ENCODE measurements at places on chromosomes 6 and 20.

- DNase-seq: peak; percentile 52
Measured at GRCh38 chr20:59403261-59403961, 103.0 kb downstream of the EDN3 start.

DNA sequence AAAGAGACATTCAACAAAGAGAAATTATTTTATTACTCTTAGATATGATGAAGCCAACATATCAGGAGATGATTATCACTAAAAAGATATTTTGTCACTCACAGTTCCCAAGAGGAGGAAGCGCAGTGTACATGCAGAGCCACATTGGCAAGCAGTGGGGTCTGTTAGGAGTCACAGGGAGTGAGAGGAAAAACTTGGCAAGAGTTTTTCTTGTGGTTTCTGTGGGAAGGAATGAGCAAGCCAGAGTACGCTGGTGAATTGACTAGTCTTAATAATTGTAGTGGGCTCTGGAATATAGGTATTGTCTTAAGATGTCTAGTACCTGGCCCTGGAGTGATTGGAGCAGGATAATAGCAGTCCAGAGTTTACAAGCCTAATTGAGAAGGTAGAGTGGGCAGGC, 1095.2 kb downstream of the GRIK2 start:
- no peak for DNase-seq

GRCh38 chr6:69802995-69803394, 6.2 kb upstream of the LMBRD1 start:
- no peak for DNase-seq

DNA sequence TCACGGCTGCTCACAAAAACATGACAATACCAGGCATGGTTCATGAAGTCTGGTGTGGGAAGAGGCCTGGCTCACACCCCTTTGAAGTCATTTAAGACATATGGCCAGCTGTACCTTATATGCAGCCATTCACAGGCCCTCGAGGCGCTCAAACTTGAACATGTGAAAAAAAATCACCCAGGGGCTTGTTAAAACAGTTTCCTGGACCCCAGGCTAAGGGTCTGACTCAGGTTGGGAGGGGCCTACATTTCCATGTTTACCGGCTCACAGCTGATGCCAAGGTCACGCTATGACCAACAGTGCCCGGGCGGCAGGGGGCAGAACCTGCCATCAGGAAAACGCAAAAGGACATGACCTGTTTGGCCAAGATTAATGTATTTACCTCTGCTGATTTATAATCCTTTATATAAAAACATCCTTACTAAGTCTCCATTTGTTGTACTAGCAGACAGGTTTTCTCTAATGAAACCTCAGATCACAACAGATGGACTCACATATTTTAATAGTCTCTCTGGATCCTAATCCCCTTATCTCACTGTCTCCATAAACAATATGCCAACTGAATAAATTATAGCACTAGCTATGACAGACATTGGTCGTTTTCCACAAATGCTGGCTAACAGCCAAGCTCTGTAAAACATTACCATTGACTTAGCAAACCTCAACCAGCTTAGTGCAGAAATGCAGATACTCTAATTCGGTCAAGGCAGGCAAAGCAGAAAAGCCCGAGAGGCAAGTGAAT, 19.9 kb downstream of the EZR start:
- no peak for DNase-seq

DNA sequence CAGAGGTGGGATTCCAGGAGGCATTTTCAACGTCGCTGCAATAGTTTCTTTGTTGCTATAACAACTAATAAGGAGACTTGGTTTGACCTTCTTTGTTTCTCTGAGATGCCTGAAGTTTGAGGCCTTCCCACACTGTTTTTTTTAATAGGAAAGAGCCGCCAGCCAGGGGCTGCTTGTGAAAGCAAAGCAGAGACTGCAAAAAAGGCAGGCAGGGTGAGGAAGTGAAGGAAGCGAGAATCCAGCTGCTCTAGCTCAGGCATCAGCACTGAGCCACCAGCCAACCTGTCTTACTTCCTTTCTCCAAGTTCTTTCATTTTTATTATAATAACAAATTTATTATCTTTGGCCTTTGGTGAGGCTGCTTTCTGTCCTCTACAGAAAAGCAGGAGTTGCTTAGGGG, 179.1 kb downstream of the DOK5 start:
- DNase-seq: no peak

GRCh38 chr6:137794516-137795201, 72.4 kb upstream of the TNFAIP3 start:
- DNase-seq: no peak

DNA sequence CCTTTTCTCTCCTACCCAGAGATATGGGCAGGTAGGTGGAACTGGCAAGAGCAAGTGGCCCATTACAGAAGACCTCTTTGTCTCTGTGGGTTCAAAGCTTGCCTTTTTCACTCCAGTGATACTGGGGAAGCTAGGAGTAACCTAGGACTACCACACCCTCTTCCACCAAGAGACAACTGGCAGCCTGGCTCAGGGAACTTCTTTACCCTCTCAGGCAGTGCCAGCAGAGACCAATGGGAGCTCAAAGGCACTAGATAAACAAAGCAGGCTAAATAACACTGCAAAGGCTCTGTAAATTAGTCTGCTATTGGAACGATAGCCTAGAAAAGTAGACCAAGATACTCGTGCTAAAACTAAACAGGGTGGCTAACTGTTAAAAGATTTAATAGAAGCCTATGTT, 32.1 kb downstream of the ATRN start:
- DNase-seq: no peak

DNA sequence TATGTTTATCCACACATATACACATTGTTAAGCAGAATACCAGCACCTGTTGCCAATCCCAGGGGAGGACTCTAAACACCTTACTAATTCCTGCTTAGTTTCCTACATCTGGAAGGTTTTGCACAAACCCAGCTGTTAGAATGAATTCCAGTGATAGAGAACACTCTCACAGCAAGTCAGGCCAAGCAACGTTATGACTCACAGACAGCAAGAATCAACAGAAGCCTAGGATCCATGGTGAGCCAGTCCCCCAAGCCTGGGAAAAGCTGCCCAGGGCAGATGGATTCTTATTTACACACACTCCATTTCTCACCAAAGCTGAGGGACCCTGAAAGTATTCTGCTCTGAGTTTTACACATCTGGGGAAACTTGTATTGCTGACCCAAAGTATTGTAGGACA, 291.7 kb downstream of the SLC35F1 start:
- no peak for DNase-seq

DNA sequence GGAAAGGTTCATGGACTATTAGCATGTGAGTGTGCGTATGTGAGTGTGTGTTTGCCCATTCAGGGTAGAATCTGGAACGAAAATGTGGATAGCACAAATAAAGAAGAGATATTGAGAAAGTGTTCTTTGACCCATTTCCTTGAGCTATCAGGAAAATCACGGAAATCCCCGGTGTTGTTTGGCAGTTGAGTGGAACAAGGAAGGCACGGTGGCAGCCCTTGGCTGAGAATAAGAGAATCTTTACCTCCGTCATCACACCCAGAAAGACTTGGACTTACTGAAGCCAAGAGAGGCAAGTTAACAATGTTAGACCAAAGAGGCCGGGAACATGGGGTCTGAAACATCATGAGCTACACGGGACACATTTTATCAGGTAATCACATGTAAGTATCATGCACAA, 588.9 kb upstream of the BTBD3 start:
- no peak for DNase-seq

DNA sequence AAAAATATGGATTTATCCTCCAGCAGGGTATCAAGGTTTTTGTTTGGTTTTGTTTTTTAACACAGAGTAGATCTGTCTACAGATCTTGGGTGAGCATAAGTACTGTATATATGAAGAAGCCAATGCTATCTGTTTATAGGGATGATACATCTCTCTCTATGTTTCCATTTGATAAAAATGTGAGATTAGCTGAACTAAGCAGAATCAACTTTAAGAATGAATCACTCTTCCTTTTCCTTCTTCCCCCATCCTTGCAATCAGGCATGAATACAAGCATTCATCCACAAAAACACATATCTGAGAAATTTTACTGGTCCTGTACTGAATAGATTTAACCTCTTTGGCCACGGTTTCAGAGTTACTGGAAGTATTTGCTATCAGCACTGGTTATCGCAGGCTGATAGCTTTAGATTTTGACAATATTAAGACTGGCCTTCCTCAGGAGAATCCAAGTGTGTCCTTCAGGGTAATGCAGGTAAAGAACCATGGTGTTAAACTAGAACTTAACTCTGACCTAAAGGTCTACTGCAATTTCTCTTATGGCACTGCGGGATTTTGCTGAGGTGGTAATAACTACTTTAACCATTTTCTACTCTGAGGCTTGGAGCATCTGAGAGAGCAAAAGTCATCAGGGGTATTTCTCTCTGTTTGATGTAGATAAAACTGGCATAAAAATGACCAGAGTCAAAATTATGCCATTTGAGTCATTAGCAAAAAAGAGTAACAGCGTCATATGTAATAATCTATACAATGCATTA, 1.5 kb downstream of the SNAP25 start:
- no peak for DNase-seq

- DNase-seq: no peak
Measured at GRCh38 chr6:101058296-101058695, 177.2 kb upstream of the ASCC3 start.

GRCh38 chr6:91743756-91744155, 1156.9 kb upstream of the MAP3K7 start:
- no peak for DNase-seq

DNA sequence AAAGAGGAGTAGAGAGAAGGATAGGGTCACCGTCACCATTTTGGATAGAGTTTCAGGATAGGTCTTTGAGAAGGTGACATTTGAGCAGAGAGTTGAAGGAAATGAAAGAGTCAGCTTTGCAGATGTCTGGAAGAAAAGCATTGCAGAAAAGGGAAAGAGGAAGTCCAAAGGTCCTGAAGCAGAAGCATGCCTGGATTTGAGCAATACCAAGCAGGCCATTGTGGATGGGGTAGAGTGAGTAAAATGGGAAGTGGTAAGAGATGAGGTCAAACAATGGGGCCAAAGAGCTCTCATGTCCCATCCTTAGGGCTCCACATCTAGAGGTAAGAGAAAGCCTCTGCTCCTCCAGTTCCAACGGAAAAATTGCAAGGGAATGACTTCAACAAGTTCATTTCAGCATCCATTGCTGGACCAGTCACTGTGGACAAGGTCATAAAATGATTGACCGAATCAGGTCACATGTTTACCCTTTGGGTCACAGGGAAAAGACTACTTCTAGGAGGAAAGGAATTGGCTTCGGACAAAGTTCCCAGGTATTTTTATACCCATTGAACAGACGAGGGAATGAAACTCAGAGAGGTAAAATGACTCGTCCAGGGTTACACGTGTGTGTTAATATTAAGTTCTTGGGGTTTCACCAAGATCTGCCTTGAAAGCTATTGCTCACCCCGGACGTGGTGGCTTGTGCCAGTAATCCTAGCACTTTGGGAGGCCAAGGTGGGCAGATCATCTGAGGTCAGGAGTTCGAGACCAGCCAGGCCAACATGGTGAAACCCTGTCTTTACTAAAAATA, 6.6 kb upstream of the SAMHD1 start:
- no peak for DNase-seq

DNA sequence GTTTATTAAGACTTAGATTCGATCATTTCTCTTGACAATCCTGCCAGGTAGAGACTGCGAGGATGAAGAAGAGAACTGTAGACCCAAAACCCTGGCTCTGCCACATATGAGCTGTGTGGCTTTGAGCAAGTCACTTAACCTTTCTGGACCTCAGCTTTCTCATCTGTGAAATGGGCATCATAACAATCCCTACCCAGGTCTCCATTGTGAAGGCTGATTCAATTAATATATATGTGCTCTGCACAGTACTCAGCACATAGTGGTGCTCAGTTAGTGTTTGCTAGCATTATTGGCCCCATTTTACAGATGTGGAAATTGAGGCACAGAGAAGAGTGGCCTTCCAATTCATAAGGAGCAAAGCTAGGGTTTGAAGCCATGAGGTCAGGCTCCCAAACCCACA, 7.9 kb downstream of the XKR7 start:
- DNase-seq: no peak

- DNase-seq: no peak
Measured at GRCh38 chr6:1910621-1911407, 301.1 kb downstream of the FOXC1 start.

DNA sequence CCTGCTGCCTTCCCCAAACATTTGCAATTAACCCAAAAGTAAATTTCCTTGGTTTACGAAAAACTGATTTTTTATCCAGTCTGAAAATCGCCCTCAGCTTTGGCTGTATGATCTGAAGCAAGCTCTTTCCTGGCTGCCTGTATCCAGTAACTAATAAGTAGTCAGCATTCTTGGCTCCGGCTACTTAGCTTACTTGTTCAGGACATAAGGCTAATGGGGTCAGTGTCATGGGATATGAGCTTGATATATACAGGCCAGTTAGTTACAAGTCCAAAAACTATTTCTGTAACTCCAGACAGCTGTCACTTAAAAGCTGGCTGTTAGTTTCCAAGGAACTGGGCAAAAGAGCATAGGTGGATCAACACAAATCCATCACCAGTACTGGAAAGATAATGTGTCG, 56.2 kb downstream of the KHDC1L start:
- DNase-seq: no peak

DNA sequence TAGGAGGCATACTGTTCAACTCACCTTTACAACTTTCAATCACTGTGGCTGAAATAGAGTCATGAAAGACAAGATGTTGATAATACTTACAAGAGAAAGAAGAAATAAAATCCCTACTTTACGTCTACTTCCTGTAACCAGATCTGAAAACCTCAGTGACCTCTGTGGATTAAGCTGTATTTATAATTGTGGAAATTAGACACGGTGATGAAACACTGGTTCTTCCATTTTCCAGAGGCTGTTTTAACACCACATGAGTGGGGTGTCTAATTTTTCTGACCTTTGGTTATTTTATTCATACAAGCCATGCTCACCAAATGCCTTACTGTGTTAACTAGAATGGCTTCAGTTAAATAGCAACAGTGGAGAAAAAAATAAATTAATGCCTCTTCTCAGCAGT, 58.5 kb upstream of the HIVEP1 start:
- DNase-seq: no peak

GRCh38 chr6:119673741-119674140, 324.2 kb upstream of the MAN1A1 start:
- no peak for DNase-seq

GRCh38 chr6:36064770-36065396, 37.3 kb downstream of the MAPK14 start:
- no peak for DNase-seq

DNA sequence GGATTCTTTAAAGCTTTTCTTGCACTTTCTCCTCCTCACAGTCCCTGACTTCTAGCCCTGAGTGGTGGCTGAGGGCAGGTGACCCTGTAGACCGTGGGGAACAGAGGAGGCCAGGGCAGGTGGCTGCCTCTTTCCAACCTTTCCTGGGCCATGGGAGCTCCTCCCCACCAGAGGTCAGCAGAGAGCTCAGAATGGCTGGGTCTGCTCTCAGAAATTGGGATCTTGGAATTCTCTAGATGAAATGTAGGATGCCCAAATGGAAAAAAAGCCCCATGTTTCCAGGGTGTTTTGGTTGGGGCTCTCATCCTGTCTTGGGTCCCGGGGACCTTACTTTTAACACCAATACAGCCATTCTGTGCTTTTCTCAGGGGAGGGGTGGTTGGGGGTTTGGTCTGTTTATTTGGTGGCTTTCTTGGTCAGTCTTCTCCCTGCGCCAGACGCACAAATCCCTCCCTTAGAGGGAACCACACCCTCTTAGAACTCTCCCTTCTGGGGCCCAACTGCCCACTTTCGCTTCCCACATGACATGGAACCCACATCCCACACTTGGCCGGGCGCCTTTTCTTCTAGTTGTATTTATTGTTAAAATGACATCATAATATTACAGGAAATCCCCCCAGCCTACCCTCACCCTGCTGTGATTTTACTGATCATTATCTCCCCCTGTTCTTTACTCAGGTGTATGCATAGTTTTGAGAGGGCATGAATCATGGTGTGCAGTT, 17.9 kb downstream of the GNAS start:
- peak; percentile 42 for DNase-seq
